ENCODE measurements at places on chromosomes 11 and 22. TPM values are rescaled to one million over a fixed set of nuclear protein-coding genes. Genes with fewer than 3 reads are reported as not detected.

OVOL1 gene
- total RNA-seq, result not detected

OR2AT4 gene
- not detected for total RNA-seq

- DNase-seq, result no peak
Observed at GRCh38 chr11:57501953-57502352, 13.5 kb downstream of the SLC43A1 start.

DNA sequence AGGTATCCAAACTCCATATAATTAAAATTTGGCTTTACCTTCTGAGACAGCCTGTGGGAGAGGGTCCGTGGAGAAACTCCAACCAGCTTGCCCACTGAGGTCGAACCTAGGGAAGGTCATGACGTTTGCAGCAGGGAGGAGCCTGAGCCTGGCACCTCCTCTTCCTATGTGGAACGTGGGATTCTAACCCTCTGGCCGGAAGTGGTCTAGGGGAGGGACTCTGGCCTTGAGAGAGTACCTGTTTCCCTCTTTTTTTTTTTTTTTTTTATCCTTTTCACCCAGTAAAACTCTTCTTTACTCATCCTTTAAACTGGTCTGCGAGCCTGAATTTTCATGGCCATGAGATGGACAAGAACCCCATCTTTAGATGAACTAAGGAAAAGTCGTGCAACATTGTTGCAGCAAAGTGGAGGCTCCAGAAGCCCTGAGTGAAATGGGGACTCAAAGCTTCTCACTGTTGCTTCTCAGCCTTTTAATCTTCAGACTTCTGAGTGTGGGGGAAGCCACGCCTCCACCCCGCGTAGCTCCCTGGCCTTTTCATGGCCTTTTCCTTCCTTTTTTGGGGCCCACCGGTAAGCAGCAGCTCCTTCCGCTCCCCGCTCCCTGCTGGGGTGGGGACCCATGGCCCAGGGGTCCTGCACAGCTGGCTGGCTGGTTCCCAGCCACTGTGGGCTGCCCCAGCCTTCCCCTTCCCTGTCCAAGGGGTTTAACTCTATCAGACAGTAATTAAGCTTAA is 1359.9 kb downstream of the LRRC4C start:
- DNase-seq, result no peak

DNA sequence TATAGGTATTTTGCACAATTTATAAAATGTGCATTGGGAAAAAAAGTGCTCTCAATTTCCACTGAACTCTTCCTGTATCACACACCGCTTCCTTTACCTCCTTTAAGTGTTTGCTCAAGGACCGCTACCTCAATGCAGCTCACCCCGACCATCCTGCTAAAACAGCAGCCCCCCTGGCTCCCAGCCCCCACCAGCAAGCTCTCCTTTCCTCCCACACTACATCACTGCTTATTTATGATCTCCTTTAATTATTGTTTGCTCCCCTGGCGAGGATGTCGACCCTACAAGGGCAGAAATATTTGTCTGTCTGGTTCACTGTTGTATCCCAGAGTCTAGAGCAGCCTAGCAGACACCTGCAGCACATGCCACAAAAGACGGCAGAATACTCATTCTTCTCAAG is 10.0 kb downstream of the SHANK2 start:
- no peak for DNase-seq

DNA sequence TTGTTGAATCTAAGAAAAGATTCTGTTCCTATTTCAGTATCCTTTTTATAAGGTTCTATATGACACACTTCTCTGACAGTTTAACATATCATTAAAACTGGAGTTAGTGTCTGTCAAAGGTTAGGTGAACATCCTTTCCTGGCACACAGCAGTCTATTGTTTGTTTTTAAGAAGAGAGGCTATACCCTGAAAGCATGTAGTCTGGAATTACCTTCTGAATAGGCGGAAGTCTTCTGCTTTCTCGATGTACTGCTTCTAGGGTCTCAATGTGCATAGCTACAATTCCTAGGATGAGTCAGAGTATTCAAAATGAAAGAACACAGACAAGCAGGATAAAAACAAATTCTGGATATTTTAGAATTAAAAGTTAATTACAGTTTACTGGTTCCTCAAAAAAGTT is 188.6 kb downstream of the SWAP70 start:
- no peak for DNase-seq

DNA sequence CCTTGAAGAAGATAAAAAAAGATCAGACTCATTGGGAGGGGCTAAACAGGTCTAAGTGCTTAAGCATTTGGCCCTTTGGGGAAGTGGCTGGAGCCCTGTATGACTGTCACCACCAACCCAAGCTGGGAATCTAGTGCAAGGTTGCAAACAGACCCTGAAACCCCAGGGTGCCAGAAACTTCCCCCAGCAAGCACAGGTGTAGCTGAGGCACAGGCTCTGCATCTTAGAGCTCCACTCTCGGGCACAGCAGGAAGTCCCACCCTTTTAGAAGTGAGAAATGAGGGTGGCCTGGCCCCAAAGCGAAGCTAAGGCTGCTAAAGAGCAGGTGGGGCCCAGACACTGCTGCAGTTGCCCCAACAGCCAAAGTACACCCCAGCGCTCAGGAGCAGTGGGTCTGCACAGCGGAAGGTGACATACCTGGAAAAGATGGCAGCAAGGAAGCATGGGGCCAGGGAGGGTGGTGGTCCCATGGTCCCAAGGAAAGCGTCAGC is 5.8 kb upstream of the KDM2A start:
- no peak for DNase-seq

- no peak for DNase-seq
Observed at GRCh38 chr11:59728154-59728553, 14.5 kb upstream of the OR10V1 start.

DNA sequence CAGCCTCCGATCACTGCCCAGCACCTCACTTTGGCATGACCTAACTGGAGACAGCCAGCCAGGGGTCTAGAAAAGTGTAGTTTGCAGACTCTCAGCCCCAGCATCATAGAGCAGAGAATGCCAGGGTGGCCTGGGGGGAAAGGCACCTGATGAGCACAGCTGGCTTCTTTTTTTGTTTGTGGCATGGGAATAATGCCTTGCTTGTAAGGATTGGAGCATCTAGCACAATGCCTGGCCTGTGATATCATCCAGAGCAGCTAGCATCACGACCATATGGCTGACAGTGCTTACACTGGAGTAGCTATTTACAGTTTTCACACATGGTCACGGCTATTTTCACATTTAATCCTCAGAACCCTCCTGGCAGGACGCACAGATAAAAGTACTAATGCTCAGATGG is 594.8 kb upstream of the B3GAT1 start:
- no peak for DNase-seq

- no peak for DNase-seq
Observed at GRCh38 chr11:1123970-1124369, 33.8 kb upstream of the MUC5AC start.

Data from psoas muscle (tissue), 8 donors.